ENCODE measurements at places on chromosomes 16 and 17.

DNA sequence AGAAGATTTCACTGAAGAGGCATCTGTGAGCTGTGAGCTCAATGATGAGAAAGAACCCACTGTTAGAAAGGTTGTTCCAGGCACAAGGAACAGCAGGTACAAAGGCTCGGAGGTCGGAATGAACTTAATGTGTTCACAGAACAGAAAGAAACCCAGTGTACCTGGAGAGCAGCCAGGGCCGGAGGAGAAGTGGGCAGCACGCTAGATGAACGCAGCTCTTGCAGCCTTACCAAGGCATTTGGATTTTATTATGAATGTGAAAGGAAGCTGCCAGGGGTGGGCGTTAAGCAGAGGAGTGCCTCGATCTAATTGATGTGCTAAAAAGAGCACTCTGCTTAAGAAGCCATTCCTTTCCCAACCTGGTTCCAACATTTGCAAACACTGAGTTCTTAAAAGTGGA, 19.0 kb downstream of the EEF2K start:
- DNase-seq = no peak

- peak; percentile 54 for DNase-seq
Observed at GRCh38 chr17:40499551-40500189, 1.8 kb downstream of the TNS4 start.

DNA sequence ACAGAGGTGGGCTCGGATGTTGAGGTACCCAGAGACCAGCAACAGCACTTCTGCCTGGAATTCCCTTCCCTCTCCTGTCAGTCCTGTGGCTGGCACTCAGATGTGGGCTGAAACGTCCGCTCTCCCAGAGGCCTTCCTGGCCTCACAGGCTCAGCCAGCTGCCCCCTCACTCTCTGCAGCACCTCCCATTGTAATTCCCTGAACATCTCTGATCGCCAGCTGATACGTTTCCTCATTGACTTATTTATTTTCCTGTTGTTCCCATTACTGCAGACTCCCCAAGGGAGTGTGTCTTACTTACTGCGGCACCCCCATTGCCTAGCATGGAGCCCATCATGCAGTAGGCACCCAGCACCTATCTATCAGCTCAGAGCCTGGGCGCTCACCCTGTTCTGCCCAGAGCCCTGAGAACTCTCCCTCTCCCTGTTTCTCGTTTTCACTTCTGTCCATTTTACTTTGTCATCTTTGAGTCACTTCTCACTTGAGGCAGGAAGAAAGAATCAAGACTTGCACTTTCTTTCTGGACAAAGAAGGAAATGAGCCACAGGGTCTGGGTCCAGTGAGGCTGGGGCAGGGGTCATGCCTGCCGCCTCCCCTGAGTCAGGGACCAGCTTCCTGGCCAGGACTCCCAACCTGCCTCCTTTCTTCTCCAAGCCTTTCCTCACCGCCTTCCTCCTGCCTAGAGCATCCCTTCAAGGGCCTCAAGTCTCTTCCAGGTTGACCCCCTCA, 10.2 kb downstream of the CDH5 start:
- DNase-seq = no peak

DNA sequence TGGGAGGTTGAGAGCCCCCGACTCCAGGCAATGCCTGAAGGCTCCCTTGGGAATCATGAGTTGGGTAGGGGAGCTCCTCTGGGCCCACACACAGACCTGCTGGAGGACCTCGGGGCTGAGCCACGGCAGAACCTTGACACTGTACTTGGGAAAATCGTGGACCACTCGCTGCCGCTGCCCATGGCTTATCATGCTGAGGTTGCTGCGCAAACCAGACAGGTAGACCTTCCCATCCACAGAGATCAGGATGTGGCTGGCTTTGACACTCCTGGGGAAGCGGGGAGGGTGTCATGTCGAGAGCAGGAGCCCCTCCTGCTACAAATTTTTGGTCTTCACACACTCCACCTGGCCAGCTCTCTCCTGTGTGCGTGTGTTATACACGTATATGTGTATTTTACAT, 7.2 kb upstream of the LIMD2 start:
- no peak for DNase-seq

DNA sequence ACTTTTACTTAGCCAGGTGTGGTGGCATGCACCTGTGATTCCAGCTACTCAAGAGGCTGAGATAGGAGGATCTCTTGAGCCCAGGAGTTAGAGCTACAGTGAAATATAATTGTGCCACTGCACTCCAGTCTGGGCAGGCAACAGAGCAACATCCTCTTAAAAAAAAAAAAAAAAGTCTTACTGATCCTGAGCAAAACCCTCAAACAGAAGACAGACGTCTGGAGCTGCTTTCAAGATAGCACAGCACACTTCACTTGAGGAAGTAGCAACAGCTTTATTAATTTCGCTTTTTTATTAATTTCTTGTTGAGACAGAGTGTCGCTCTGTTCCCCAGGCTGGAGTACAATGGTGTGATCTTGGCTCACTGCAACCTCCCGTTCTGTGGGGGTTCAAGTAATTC, 10.2 kb upstream of the GGA2 start:
- no peak for DNase-seq

- DNase-seq = no peak
Observed at GRCh38 chr16:8931859-8932258, 31.8 kb downstream of the USP7 start.

- no peak for DNase-seq
Observed at GRCh38 chr16:81815429-81815766, 36.3 kb downstream of the PLCG2 start.

- DNase-seq = no peak
Observed at GRCh38 chr17:75734674-75735294, 13.5 kb downstream of the ITGB4 start.

DNA sequence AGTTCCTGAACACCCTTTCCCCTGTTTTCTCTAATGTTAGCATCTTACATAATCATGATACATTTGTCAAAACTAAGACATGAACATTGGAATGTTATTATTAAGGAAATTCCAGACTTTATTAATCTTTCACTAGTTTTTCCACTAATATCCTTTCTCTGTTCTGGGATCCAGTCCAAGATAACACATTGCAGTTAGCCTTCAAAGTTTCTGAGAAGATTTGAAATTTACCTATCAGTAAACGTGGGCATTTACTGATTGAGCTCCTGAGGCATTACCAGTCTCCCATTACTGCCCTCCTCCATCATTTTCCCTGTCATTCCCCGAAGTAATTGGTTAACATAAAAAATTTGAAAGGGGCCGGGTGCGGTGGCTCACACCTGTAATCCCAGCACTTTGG, 5.7 kb upstream of the CD300LG start:
- DNase-seq = no peak

- DNase-seq = peak; percentile 42
Observed at GRCh38 chr17:48187872-48188608, 80.5 kb downstream of the SNX11 start.

GRCh38 chr16:61934601-61935000, 101.6 kb downstream of the CDH8 start:
- DNase-seq = no peak

Data from NCI-H774 (cell line).